ENCODE measurements at places on chromosomes 16 and 17.
A peak's percentile ranks its signal among the peaks of the same experiment; 100 is the strongest.

DNA sequence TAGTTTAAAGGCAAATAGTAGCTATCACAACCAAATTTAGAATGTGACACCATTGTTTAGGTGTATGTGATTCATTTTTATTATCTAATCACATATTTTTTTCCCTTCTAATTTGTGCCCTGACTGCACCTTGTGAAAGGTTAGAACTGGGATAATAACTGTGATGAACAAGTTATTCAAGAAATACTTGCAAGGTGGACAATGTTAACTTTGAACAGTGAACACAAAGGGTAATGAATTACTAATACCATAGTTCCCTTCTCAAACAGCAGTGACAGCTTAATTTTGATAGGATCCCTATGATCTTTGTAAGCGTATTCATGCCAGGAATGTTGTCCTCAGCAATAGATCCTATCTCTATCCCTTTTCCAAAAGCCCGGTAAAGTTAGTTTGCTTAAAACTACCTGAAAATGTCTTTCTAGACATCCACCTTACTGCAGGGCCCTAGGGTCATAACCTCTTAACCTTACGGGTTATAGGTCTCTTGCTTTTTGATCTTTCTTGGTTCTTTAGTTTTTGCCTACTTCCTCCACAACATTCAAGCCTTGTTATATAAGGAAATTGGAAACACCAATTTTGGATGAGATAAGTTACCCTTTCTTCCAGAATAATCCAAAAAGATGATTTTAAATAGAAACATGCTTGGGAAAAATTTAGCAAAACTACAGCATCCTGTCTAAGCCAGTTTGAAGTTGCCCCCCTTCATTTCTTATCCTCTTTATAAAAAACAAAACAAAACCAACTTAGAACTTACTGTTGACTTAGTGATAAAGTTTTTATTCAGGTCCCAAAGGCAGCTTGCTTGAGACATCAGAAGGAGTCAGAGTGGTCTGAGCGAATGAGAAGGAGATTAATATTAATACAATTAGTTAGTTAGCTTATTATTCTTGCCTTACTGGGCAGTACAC lies 200.0 kb upstream of the TBX2 start:
- DNase-seq = no peak

DNA sequence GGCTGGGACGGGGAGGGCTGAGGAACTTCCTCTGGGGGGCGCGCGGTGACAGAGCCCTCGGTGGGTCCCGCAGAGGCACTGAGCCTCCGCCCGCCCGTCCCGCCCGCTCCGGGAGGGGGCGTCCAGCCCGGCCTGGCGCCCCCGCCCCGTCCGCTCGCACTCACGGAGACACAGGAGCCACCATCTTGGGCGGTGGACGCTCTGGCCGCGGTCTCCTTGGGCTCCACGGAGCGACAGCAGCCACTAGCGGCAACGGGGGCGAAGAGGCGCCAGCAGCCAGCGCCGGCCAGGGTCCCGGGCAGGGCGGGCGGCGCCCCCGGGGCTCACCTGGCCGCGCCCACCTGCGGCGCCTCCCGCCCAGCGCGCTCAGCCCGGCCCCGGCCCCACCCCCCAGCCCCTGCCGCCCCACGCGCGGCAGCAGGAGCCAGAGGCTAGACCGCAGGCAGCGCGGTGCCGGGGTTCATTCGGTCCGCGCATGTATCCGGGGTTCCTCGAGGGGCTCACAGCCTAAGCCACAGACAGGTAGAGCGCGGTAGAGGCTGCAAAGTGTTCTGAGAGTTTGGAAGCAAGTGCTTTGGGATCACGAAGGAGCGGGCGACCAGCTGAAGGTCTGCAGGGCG lies at the start of gene C17orf113:
TSS of gene C17orf113 (minus strand) at position 209 of the 620 bp plus-strand sequence. CDS start 7,225 bp downstream, outside the sequence.
- DNase-seq = no peak

DNA sequence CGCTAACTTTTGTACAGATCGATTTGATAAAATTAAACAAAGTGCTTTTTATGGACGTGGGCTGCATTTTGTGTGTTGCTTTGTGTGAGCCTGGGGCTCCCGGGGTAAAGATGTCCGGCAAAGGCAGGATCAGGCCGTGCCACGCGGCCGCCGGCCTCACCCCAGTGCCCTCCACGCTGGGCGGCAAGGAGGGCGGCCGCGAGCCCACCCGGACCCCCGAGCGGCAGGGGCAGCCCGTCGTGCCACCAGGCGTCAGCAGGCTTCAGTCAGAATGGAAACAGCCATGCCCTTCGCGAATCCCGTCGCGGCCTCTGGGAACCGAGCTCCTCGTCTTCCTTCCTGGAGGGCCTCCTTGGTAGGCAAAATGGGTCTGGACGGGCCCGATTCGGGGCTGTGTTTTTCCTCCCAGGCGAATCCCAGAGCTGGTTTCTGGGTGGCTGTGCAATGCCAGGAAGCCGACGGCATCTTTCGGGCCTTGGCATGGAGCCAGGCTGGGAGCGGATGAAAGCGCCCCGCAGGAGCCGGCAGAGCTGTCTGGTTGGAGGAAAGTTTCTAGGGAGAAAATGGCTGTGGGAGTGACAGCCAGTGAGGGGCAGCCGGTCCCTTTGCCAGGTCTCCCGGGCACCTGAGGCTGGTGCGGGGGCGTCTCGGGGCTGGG lies 5.5 kb downstream of the SOX8 start:
- DNase-seq = no peak

GRCh38 chr17:76103274-76104139 lies at the start of gene EXOC7:
Gene EXOC7 (minus strand): TSS chr17:76103787. CDS start chr17:76103692, 95 bp downstream.
- peak; percentile 69 for DNase-seq

- peak; percentile 69 for DNase-seq
Observed at GRCh38 chr17:17032131-17032692, 10.0 kb upstream of the MPRIP start.

GRCh38 chr16:50451951-50452508 lies 83.2 kb upstream of the BRD7 start:
- no peak for DNase-seq

- DNase-seq = no peak
Observed at GRCh38 chr16:67922221-67922620, 9.4 kb downstream of the CTRL start.

GRCh38 chr17:7789131-7789530 lies 44.9 kb upstream of the KDM6B start:
- DNase-seq = no peak

DNA sequence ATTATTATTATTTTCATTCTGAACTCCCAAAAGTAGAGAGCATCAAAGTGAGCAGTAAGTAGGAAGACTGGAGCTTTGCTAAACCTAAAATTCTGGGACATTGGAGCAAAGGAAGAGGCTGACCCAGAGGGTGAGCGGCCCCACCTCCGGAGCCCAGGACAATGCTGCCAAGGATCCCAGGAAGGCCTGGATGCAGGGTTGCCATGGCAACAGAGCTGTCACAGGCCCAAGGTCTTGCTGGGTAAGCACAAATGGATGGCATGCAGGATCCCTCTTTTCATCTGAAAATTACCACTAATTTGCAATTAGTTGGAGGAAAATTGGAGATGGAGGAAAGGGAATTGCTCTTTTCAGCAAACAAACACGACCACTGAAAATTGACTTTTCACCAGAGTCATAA lies 457.9 kb upstream of the CDH5 start:
- no peak for DNase-seq

- DNase-seq = peak; percentile 67
Observed at GRCh38 chr17:42548070-42548837, 4.5 kb upstream of the HSD17B1 start.

DNA sequence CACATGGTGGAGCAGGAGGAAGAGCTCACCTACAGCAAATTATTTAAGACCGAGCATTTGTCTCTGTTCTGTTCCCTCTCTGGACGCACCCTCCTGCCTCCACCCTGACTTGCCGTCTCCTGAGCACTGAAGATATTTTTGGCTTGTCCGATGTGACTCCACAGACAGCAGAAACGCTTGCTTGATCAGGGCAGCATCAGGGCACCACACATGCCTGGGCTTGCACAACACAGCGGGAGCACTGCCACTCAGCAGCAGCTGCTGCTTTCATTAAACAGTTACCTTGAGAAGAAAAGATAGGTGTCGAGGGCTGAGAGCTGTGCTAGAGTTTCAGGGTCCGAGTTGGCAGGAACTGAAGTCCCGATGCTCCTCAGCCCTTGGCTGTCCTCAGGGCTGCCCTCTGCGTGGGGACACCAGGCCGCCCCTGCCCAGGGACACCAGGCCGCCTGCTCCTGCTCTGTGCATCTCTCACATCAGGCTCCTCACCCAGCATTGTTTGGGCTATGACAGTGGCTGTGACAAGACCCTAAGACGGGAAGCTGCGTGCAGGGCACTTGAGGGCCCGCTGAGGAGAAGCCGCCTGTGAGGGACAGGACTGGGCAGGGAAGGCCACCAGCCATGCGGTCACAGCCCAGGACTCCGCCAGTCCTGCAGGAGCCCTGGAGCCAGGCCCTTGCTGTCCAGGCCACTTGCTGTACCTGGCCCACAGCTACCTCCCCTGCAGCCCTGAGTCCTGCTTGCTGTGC lies 21.3 kb upstream of the CDH15 start:
- DNase-seq = peak; percentile 32

- DNase-seq = no peak
Observed at GRCh38 chr17:81056312-81056711, 21.4 kb downstream of the BAIAP2 start.

DNA sequence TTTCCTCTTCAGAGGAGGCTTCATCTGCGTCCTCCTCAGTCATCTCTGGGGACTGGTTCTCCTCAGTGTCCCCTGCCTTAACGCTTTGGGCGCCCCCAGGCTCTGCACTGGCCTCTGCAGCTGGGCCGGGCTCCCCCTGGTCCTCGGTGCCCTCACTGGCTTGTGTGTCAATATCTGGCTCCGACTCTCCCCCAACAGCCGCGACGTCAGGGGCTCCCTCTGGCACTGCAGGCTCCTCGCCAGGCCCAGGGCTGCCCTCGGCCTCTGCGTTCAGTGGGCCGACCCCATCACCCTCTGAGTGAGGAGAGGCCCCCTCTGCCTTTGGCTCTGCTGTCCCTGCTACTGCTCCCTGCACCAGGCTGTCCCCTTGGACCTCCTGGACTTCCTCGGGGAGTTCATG lies 34.7 kb downstream of the SRL start:
- no peak for DNase-seq

DNA sequence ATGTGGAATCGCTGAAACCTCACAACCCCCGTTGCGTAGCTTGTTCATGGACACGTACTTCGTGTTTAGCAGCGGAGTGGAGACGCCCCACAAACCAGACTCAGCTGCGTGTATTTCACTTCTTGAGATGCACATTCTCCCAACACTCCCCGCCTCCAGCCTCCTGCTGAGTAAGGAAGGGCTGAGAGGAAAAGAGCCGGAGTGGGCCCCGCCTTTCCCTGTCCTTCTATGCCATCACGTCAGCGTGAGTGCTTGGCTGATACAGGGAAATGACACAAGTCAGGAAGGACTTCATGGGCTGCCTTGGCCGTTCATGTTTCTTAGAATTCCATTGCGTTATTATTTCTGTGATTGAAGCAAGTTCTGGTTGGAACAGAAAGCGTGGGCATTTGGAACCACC lies 68.6 kb upstream of the CBX4 start:
- DNase-seq = no peak

DNA sequence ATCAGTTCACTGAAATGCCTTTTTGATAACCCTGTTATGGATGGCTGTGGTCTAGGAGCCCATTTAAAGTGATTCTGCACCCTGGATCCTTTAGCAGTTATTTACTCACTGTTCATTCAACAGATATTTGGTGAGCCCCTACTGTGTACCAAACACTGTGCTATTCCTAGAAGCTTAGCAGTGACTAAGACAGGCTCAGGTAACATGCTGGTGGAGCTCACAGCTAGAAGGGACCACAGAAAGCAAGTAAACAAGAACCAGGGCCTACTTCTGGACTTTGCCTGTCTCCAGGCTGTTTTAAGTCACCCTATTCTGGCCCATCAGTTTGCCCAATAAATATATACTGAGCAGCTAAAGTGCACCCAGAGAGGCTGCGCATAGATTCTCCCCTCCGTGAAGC lies 11.1 kb downstream of the ITGA3 start:
- no peak for DNase-seq

DNA sequence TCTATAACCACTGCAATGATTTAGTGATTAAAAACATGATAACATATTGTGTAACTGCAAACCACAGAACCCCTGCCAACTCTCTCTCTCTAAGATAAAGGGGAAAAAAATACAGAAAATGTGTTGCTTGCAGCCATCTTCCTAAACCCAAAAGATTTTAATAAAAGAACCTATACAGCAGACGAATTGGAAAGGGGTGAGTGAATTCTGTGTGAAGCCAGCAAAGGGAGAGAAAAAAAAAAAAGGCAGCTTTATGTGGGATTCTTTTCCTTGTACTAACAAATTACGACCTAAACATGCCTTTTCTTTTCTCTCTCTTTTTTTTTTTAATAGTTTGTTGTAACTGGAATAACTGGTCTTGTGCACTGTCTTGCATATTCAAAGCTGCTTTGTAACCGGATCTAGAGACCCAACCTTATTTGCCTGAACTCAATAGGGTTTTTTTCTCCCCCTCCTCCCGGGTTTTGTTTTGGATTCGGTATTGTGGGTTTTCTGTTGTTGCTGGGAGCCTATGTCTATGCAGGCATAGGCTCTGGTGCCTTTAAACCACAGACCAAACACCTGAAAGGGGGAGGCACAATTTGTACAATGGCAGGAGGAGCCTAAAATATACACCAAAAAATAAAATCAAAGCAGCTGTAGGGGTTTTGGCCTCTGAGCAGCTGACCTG lies 7.0 kb upstream of the ZFHX3 start:
- peak; percentile 86 for DNase-seq

- DNase-seq = no peak
Observed at GRCh38 chr17:60077672-60078519, 825 bp downstream of the HEATR6 start.

- DNase-seq = no peak
Observed at GRCh38 chr16:67304020-67304419, 22.5 kb downstream of the KCTD19 start.

- DNase-seq = no peak
Observed at GRCh38 chr16:69712914-69713581, 13.3 kb downstream of the NQO1 start.

DNA sequence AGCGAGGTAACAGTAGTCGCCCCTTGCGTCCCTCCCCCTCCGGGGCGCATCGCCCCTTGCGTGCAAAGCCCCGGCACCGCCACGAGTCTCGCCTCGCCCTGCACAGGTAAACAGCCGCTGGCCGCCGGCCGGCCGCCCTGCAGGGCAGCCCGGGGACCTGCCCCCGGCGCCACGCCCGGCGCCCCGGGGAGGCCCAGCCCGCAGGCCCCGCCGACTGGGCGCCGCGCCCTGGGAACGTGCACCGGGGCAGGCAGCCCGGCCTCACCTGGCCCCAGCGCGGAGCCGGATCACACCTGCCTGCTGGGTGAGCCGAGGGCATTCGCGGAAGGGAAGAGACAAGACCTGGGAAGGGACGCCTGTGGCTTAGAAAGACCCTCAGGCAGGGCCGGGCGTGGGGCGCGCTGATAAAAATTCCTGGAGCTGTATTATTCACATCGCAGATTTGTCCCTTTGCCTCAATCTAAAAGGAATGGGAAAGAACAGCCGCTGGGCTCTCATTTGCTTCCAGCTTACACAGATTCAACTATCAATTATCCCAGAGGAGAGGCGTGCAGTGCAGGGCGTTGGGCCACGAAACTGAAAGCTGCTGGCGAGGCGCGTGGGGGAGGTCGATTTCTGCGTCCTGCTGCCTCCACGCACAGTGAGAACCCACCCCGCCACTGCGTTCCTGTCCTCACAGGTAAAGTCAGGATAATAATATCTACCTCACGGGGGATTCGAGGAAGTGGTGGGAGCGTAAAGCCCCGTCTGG lies 451.9 kb downstream of the SLC39A11 start:
- no peak for DNase-seq

GRCh38 chr17:45579529-45580495 lies 89.3 kb upstream of the PLEKHM1 start:
- no peak for DNase-seq

GRCh38 chr17:34254651-34255380 lies at the start of gene CCL2:
Gene CCL2 (plus strand): TSS chr17:34255285. CDS start chr17:34255350, 65 bp downstream.
- DNase-seq = peak; percentile 50

- DNase-seq = no peak
Observed at GRCh38 chr16:73025856-73026210, 22.1 kb downstream of the ZFHX3 start.

Data from foreskin keratinocyte (primary cell).